ENCODE measurements at places on chromosomes 1 and 21.

GRCh38 chr1:20443703-20444586, 42.1 kb downstream of the CAMK2N1 start:
- no peak for DNase-seq

DNA sequence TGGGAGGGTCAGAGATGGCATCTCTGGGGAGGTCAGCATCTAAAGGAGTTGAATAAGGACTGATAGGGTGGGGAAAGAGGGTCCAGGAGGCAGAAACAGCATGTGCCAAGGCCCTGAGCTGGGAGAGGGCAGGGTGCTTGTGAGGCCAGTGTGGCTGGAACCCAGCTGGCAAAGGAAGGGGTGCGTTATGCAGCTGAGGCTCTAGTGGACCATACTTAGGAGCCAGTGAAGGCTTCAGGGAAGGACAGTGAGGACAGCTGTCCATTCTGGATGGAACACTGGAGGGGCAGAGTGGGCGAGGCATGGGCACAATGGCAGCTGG, 57.1 kb upstream of the RPL11 start:
- DNase-seq = no peak

DNA sequence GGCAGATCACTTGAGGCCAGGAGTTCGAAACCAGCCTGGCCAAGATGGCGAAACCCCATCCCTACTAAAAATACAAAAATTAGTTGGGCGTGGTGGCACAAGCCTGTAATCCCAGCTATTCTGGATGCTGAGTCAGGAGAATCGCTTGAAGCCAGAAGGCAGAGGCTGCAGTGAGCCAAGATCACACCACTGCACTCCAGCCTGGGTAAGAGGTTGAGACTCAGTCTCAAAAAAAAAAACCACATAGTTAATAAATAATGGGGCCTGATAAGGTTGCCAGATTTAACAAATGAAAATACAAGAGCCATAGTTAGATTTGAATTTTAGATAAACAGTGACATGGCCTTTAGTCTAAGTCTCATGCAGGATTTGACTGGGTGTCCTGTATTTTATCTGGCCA, 175.7 kb downstream of the ZZZ3 start:
- no peak for DNase-seq

DNA sequence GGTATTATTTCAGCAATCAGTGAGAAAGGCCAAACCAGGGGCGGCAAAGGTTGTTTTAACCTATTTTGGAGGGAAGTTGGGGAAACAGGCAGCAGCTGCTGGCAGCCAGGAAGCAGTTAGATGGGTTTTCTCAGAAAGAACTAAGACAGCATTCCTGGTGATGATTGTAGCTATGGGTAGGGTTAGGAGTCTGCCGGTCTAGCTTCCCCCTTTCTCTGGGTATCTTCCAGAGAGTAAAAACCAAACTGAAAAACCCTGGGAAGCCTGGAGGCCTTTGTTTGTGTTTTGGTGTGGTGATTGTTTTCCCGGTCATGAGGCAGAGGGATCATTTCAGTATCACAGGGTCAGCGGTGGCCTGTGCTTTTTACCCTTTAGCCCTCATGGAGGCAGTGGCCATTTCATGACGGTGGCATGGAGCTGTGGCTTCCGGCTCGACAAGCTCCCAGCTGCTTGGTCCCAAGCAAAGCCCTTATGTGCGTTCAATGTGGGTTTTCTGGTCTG, 19.5 kb upstream of the TNFRSF1B start:
- DNase-seq = no peak

DNA sequence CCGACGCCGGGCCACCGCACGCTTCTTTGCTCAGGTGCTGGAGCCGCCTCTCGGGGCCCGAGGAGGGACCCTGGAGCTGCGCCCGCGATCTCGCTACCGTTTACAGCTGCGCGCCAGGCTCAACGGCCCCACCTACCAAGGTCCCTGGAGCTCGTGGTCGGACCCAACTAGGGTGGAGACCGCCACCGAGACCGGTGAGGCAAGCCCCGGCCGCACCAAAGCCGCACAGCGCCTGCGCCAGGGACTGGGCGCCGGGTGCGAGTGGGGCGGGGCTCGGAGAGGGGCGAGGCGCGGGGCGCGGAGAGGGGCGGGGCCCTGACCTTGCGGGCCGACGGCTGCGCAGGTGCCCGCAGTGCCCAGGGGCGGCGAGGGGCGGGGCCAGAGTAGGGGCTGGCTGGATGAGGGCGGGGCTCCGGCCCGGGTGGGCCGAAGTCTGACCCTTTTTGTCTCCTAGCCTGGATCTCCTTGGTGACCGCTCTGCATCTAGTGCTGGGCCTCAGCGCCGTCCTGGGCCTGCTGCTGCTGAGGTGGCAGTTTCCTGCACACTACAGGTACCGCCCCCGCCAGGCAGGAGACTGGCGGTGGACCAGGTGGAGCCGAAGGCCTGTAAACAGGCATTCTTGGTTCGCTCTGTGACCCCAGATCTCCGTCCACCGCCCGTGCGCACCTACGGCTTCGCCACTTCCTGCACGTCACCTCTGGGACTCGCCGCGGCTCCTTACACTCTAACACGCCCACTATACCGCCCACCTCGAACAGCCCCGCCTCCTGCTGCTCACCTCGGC, 9.8 kb upstream of the CDC20 start:
- DNase-seq = no peak

- DNase-seq = no peak
These were observed at the start of gene ACKR1 for GRCh38 chr1:159204161-159205141. Gene ACKR1 (plus strand): TSS chr1:159204875. CDS start chr1:159204960, 85 bp downstream.

- no peak for DNase-seq
These were observed 443.5 kb upstream of the B3GALT2 start for GRCh38 chr1:193629875-193630274.

GRCh38 chr1:110450929-110451328, at the start of gene PROK1:
Gene PROK1 (plus strand): TSS chr1:110451149. CDS start chr1:110451217, 68 bp downstream.
- DNase-seq = no peak

- no peak for DNase-seq
These were observed 115.9 kb downstream of the OMA1 start for GRCh38 chr1:58430421-58431275.

DNA sequence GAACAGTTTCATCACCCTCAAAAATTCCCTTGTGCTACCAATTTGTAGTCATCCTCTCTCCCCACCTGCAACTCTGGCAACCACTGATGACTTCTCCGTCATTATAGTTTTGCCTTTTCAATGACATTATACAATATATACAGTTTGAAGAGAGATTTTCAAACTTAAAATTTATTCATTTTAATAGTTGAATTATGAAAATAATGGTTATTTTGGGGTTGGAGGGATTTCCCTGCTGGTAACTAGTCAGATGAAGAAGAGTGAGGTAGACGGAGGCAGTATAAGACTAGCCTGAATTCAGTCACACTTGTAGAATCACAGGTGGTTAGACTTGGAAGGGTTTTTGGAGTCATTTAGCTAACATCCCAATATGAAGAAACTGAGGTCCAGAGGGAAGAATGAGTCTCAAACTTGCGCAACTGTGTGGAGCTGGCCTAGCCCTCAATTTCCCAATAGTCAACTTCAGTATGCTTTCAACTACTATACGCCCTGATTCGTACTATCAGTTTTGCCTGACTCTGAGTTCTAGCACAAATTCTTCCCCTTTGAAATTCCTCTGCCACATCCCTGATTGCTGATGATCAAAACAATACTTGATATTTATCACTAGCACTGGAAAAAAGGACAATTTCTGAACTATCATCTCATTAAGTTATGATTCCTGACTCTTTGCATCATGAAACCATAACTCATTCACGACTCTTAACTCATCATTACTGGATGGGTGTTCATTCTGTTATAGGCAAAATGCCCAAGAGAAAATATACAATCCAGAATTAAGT, 54.2 kb downstream of the VANGL2 start:
- no peak for DNase-seq

DNA sequence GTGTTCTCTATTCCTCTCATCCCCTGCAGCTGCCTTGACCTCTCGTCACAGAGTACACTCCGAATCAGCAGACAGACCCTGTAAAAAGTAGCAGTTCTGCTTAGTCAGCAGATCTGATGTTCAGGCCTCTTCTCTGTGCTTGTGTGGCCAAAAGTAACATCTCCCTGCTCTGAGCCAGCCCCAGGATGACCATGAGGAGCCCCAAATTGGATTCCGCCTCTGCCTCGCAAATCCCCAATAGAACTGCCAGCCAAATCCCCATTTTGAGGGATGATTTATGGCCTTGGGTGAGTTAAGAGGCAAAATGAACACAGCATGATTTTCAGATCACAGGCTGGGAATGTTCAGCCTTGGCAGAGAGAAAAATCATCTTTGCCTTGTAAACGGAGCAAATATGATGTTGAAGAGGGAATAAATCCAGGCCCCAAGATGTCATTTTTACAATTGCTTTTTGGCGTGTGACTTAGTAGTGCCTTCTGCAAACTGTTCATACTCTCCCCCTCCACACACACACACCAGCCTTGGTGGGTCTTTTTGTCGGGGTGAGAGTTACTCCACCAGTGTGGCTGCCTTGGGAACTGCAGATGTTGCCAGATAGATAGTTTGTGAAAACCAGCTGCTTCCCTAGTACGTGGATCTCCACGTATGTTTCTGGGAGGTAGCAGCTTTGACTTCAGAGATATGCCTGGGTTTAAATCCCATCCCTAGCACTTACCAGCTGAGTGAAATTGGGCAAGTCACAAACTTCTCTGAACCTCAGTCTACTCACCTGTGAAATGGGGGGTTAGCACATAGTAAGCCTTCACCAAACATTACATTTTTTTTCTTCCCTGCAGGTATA, 77.8 kb downstream of the MAN1C1 start:
- no peak for DNase-seq

DNA sequence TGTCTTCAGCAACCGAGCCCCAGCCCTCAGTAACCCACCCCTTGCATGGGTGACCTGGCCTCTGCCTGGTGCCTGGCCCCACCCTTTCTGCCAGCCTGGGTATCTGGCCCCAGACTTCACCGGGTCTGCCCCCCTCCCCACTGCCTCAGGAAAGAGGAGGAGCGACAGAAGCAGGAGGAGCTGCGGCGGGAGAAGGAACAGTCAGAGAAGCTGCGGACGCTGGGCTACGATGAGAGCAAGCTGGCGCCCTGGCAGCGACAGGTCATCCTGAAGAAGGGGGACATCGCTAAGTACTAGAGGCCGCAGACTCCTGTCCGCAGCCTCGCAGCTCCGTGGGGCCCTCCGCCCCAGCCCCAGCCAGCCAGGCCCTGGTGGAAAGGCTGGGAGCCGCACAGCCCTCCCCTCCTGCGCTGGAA, 6.1 kb downstream of the TNFRSF25 start:
- no peak for DNase-seq

DNA sequence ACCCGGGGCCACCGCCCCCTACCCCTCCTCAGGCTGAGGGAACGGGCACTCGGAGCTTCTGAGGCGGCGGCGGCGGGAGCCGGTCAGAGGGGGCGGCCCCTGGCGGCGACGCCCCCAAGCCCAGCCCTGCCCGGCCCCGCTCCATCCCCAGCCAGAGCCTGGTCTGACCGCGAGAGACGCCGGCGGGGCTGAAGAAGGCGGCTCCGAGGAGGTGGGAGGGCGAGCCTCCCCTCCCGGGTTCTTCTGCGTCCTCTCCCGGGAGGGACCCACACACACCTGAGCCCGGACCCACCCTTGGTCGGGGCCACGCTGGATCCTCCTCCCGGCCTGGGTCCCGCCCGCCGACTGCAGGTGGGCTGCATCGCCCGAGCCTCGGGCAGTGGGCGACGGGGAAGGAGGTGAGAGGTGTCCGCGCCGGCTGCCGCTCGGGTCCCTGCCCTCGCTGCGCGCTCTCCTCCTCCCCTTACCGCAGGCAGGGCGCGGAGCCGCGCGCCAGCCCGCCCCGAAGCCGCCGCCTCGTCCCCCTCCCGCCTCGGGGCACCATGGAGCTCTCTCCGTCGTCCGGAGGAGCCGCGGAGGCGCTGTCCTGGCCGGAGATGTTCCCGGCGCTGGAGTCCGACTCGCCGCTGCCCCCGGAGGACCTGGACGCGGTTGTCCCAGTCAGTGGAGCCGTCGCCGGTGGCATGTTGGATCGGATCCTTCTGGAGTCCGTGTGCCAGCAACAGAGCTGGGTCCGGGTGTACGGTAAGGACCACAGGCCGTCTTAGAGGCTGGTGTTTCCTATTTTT, at the start of gene RASAL2:
Gene RASAL2, plus strand, starts transcription at position 154 of the 788 bp plus-strand sequence. Its CDS starts 389 bp downstream, at position 543.
- DNase-seq = peak; percentile 71

DNA sequence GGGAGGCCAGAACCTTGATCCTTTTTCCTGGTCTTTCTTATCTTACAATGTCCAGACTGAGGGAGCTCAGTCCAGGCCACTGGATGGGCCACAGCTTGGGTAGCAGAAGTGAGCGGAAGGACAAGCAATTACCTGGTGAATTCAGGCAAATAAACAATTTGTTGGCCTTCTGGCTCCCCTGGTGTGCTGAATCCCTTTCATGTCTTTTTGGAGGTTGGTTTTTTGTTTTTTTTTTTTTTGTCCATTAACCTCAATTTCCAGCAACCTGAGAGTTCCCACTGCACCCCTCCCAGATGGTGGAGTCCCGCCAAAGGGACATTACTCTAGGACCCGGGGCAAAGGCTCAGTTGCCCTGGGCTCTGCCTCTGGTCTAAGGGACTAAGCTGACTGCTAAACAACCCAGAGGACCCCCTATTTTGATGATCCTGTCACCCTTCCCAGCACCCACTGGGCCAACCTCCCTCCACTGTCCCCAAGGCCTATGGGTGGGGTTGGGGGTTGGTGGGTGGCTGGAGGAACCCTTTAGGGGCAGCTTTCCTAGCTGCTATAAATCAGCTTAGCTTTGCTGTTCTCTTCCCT, 85.5 kb downstream of the KCND3 start:
- DNase-seq = no peak

- DNase-seq = no peak
These were observed 8.0 kb downstream of the OR2G3 start for GRCh38 chr1:247613405-247613804.

GRCh38 chr1:189787201-189787600, 690.5 kb downstream of the BRINP3 start:
- DNase-seq = no peak

GRCh38 chr1:173302366-173302765, 95.2 kb upstream of the TNFSF4 start:
- DNase-seq = no peak
